ENCODE measurements at places on chromosomes 13 and 19.
A peak's percentile ranks its signal among the peaks of the same experiment; 100 is the strongest.

DNA sequence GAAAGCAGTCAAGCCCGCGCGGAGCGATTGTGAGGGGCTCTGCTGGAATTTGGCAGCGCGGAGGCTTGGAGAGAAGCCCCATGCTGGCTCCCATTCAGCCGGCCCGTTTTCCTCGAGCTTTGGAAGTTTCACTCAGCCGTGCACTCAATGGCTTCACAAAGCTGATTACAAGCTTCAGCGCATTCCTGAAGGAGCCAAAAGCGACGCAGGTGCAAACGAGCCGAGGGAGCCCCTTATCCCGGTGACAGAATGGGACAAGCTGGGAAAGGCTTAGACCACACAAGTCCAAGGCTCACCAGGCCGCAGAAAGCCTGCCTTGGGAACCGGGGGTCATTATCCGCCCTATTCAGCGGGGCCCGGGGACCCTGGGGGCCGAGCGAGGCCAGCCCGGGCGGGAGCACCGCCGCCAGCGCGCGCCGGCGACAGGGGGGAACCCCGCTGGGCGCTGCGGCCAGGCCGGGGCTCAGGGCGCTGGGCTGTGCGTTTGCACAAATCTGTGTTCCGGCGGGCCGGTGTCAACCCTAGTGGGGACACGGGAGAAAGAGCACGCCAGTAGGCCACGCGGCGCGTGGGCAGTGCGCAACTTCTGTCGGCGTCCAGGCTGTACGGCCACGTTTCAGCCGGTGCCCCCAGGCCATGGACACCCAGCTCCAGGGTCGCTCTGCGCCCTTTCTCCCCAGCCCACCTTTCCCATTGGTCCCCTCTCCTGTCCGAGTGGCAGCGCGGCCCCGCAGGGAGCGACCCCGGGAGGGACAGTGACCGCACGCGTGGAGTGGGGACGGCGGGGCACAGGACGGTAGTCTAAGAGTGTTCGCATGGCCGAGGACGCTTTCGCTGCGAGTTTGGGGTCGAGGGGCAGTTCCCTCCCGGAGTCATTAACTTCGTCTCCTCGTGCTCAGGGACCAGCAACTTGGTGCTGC, 37.3 kb downstream of the SOX1 start:
- no peak for DNase-seq

DNA sequence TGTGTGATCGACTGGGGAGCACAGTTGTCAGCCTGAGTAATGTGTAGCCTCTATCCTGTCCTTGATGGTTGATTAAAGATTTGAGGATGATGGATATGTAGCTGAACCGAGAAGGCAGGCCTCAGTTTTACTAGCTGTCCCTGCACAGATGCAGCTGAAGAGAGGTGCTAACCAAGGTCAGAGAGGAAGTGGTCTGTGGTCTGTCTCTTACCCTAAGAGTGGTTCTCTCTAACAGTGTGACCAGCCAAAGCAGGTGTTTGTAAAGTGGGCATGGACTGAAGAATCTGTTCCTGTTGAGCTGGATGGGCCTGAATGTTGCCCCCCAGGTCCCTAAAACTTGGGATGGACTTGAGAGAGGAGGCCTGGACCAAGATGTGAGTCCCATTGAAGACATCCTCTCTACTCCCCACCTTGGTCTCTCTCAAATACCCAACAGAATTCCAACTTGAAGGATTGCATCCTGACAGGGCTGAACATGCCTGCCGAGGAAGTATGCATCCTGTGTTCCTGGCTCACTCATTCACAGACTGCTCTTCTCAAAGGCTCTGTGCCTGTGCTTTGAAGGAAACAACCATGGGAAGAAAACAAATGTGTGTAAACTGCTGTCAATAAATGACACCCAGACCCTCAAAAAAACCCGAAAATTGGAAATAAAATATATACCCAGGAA, 223.8 kb downstream of the MAB21L1 start:
- no peak for DNase-seq

- DNase-seq = no peak
Observed at GRCh38 chr19:38892841-38893240, 6.6 kb downstream of the SIRT2 start.

GRCh38 chr13:39099231-39099630, 61.0 kb downstream of the NHLRC3 start:
- no peak for DNase-seq

DNA sequence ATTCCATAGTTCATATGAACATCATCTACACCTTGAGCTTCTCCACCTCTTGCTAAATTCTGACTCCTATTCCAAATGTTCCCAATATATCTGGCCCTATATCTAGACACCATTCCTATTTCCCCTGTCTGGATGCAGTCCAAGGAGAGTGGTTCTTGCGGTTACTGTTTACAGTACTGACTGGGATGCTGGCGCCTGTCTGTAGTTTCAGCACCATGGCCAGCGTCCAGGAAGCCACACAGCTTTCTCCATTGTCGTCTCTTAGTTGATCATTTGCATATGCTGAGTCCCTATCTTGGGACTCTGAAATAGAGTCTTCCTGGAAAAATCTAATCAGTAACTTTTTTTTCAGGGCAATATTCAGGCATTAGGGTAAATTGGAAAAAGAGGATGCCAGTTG, 14.9 kb downstream of the LAIR2 start:
- DNase-seq = peak; percentile 40

DNA sequence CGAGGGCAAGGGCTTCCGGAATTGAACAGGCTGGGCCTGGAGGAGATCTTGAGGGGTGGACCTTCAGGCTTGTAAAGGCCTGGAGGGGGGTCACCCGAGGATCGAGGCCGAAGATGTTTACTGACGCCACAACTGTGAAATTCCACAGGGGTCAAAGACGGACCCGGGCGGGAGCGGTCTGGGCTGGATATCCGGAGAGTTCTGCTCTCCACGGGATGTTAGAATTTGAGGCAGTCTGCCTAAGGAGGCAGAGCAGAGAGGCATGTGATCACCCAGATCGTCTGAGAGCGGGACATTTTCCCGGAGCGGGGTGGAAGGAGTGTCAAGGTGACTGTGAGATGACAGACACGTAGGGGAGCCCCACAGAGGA, 13.2 kb downstream of the KLHL26 start:
- no peak for DNase-seq

- no peak for DNase-seq
Observed at GRCh38 chr19:11260996-11261395, 1.3 kb downstream of the DOCK6 start.

DNA sequence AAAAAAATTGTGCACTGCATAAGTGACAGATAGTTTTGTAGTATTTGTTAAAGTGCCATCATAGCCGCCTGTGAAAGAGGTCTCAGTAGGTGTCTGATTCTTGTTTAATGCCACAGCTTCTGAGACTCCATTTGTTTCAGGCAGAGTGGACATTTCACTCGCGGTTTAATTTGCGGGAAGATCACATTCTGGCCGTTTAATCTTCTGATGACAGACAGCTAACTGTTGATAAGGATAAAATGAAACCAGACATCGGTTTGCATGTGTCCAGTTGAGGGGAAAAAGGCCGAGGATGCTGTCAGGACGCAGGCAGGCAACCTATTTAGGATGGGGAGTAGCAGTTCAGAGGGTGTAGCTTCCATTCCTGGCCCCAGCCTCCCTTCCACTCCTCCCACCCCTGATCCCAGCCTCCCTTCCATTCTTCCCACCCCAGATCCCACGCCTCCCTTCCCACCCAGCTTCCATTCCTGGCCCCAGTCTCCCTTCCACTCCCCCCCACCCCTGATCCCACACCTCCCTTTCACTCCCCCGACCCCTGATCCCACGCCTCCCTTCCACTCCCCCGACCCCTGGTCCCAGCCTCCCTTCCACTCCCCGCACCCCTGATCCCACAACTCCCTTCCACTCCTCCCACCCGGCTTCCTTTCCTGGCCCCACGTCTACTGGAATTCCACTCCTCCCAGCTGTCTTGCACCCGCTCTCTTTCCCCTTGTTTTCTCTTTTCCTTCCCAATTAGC, 23.8 kb downstream of the ATP11A start:
- DNase-seq = no peak

DNA sequence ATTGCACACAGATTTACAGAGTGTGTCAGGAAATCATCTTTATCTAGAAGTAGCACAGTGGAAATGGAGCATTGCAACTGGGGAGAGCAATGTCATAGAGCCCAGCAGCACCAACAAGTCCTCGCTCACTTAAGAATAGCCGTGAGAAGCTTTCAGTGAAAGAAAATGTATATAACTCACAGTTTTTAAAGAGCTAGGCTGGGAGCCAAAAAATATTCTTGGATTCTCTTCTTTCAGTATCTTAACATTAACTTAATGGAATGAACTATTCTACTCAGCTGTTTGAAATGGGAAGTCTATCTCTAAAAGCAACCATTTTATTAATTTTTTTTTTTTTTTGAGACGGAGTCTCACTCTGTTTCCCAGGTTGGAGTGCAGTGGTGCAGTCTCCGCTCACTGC, 329.6 kb downstream of the COG6 start:
- DNase-seq = no peak

- no peak for DNase-seq
Observed at GRCh38 chr13:92896842-92897241, 329.8 kb upstream of the GPC6 start.

DNA sequence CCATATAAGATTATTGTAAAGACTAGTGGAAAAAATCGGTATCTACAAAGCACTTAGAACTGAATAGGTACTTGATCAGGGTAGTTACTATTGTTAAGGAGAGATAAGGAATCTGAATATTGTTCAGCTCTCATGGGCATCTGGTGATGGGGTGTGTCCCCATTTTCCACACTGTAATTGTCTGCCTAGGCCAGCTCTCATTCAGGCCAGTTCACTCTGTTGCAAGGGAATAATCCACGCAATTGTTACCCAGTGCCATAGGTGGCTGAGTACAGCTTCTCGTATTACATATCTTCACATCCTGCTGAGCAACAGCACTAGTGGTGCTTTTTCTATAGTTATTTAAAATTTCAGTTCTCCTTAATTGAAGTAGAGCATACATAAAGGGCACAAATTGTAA, 45.6 kb upstream of the C13orf42 start:
- DNase-seq = no peak

Measured in CD4-positive, alpha-beta memory T cell (primary cell).